ENCODE measurements at places on chromosomes 2 and 18. TPM values are rescaled to one million over a fixed set of nuclear protein-coding genes. Genes with fewer than 3 reads are reported as not detected.

Gene DYNAP
- not detected for polyA plus RNA-seq

Gene ALPP
- polyA plus RNA-seq = not detected

Gene ZBTB7C
- 0.57 TPM for polyA plus RNA-seq

Gene SKOR2
- not detected for polyA plus RNA-seq

DNA sequence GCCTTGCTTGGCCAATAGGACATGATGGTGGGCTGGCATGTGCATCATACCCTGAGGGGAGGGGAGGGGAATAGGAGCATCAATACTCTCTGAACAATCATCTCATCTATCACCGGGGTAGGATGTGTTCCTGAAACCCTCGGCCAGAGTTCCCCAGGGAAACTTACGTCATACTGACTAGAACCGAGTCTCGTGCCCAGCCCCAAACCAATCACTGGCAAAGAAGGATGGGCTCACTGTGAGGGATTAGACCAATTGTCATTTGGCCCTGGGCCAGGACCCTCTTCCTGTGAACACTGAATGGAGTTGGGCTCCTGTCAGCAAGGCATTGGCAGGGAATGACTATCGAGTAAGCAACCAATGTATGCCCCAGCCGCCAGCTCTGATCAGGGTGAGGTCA lies 261.5 kb downstream of the MYCN start:
- no peaks in the 10 kb centered on the region for H3K36me3 ChIP-seq
- no peak overlapping the region for H3K27ac ChIP-seq
- H3K27me3 ChIP-seq = no peaks in the 10 kb centered on the region
- H3K4me3 ChIP-seq = no peak overlapping the region

DNA sequence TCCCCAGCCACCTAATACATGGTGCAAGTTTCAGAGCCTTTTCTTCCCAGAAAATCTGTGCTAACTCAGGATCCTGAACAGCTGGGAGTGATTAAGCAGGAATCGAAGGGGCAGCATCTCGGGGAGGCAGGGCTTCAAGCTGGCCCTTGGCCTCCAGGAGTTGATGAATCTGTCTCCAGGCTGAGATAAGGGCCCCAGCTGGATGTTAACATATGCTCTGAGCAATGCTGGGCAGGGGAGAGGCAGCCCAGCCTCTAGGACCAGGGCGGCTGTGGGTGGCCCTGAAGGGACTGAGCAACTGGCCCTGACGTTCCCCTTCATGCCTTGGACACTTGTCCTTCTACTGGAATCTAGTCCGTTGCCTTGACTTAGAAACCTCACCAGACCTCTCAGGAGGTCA lies 84.1 kb upstream of the EPC2 start:
- no peaks in the 10 kb centered on the region for H3K27me3 ChIP-seq
- no peaks in the 10 kb centered on the region for H3K4me1 ChIP-seq
- H3K27ac ChIP-seq = no peak overlapping the region

DNA sequence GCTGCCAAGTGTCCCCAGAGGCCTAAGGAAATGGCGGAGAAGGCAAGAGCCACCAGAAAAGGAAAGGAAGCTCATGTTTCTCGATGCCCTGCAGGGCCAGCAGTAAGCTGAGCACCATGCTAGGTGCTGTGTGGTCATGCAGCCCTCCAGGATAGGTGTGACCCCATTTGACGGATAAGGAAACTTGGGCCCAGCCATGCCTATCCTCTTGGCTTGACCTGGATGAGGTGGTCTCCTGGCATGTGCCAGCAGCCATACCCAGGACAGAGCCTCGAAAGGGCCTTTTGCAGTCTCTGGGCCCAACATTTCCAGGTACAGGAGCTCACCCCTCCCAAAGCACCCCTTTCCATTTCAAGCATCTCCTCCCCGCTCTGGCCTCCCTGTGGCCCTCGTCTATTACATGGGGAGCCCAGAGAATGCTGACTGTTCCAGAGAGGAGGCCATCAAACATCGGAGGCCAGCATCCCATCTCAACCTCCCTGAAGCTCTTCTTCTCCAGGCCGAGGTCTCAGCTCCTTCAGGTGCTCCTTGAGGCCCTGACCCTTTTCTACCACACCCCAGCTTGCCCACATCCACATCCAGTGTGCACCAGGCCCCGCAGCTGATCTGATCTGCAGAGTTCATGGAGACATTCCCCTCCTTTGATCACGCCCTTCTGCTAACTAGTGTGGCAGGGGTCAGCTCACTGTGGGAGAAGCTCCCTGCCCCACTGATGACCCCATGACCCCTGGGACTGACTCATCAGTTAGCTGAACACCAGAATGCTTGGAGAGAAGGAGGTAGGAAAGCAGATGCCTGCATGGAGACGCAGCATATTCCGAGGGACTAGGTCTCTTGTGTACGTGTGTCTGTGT lies 208.4 kb downstream of the TNS1 start:
- no peaks in the 10 kb centered on the region for H3K27me3 ChIP-seq
- DNase-seq = no peak
- H3K4me3 ChIP-seq = no peak overlapping the region

DNA sequence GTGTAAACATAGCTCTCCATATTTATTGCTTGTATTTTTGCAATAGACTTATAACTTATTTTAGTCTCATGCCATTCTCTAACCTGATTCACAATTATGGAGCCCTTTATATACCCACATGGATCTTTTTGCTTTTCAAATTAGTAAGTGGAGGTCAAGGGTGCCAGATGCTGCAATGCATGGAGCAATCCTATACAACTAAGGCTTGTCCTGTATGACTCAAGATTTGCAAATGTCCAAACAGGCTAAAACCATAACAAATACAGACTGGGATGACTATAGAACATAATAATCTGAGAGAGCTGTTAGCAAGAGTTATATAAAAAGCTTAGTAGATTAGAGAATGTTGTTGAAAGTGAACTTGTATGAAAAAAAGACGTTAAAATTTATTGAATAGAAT lies 690.4 kb upstream of the NRXN1 start:
- no peak overlapping the region for H3K27ac ChIP-seq
- H3K4me3 ChIP-seq = no peak overlapping the region
- DNase-seq = no peak

- H3K27ac ChIP-seq = no peak overlapping the region
- no peaks in the 10 kb centered on the region for H3K4me1 ChIP-seq
- DNase-seq = no peak
- no peaks in the 10 kb centered on the region for H3K36me3 ChIP-seq
- H3K4me3 ChIP-seq = no peak overlapping the region
Measured at GRCh38 chr18:76573325-76574025, 78.4 kb upstream of the ZNF516 start.

DNA sequence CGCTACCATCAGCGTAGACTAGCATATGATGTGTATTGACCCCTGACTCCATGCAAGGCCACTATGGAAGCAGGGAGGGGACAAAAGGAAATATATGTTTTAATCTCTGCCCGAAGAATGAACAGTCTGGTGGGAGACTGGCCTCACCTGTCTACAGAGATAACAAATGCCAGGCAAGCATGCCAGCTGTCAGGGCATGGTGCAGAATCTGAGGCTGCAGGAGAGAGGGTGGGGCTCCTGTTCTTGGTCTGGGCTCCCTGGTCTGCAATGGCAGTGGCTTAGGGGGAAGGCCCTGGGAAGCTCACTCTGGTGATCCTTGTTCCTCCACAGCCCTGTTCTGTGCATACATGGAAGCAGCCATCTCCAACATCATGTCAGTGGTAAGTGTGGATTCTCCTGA lies 27.5 kb downstream of the SLC14A2 start:
- no peaks in the 10 kb centered on the region for H3K36me3 ChIP-seq
- H3K4me3 ChIP-seq = no peak overlapping the region
- H3K4me1 ChIP-seq = no peaks in the 10 kb centered on the region

DNA sequence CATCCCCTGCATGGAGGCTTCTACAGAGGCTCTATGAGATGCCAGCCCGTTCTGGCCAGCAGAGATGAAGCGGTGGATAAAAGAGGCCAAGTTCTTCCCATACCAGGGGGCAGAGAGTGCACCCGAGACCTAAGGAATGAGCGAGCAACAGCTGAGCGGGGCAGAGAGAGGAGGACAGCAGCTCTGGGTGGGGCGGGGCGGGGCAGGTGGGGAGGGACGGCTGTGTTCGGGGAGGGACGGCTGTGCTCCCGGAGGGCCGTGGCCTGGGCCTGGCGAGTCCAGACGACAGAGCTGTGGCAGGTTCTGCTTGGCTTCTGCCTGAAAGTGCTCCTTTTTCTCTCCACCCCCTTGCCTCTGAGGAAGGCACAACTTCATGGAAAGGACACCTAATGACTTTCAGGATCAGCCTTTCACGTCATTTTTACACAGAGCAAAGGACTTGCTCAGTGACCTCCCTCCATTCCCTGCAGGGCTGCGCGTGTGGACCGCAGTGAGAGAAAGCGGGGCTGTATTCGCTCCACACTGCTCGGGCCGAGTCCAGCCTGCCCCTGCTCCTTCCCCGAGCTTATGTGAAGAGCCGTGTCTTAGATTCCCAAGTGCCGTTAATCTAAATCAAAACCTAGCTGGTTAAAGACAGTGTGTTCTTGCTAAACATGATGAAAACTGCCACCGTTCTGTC lies 232.9 kb downstream of the HDAC4 start:
- no peak overlapping the region for H3K27ac ChIP-seq
- no peak overlapping the region for H3K4me3 ChIP-seq
- H3K36me3 ChIP-seq = no peaks in the 10 kb centered on the region
- peak; percentile 40 for DNase-seq

- no peak overlapping the region for H3K27ac ChIP-seq
- DNase-seq = no peak
- H3K36me3 ChIP-seq = no peaks in the 10 kb centered on the region
Measured at GRCh38 chr2:33444967-33445366, 31.5 kb upstream of the RASGRP3 start.

DNA sequence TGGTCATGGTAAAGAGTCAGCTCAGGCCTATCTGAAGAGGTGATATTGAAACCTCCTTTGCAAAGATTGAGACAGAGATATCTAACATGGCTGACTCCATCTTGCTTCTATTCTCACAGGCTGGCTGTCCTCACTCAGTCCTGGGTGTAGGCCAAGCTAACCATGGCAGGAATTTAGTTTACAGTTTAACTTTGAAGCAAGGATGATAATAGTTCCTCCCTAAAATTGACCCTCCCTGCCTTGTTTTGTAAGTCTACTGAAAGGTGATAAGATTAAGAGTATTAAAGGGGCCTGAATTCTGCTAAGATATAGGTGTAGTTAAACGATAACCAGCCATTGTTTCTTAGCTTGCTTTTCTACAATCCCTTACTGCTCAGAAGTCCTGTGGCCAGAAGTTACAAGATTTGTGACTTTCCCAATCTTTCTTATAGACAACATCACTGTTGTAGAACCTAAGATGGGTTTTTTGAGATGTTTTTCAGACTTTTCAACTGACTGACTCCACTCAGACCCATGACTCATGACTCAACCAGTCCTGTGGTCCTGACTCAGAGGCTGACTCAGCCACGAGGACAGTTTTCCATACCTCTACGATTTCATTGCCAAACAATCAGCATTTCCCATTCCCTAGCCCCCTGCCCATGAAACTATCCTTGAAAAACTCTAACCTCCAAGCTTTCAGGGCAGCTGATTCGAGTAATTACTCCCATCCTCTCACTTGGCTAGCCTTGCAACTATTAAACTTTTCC lies 195.7 kb upstream of the SESTD1 start:
- no peaks in the 10 kb centered on the region for H3K4me1 ChIP-seq
- H3K27me3 ChIP-seq = no peaks in the 10 kb centered on the region
- no peaks in the 10 kb centered on the region for H3K36me3 ChIP-seq
- no peak for DNase-seq

- no peak for DNase-seq
- H3K4me1 ChIP-seq = peaks cover 16% of the 10 kb centered on the region
- H3K27me3 ChIP-seq = no peaks in the 10 kb centered on the region
- peak overlapping the region; percentile 39 for H3K27ac ChIP-seq
- H3K36me3 ChIP-seq = no peaks in the 10 kb centered on the region
Measured at GRCh38 chr2:237501892-237502513, 15.0 kb downstream of the MLPH start.

- H3K36me3 ChIP-seq = no peaks in the 10 kb centered on the region
- no peaks in the 10 kb centered on the region for H3K27me3 ChIP-seq
- H3K4me1 ChIP-seq = peaks cover 3% of the 10 kb centered on the region
- DNase-seq = peak; percentile 15
- no peak overlapping the region for H3K4me3 ChIP-seq
- H3K27ac ChIP-seq = no peak overlapping the region
Measured at GRCh38 chr2:218022851-218023530, 20.2 kb upstream of the TNS1 start.

GRCh38 chr2:120344214-120344975 lies 1.5 kb upstream of the INHBB start:
- DNase-seq = peak; percentile 49
- peaks cover 14% of the 10 kb centered on the region for H3K4me1 ChIP-seq
- no peaks in the 10 kb centered on the region for H3K27me3 ChIP-seq
- no peak overlapping the region for H3K27ac ChIP-seq

DNA sequence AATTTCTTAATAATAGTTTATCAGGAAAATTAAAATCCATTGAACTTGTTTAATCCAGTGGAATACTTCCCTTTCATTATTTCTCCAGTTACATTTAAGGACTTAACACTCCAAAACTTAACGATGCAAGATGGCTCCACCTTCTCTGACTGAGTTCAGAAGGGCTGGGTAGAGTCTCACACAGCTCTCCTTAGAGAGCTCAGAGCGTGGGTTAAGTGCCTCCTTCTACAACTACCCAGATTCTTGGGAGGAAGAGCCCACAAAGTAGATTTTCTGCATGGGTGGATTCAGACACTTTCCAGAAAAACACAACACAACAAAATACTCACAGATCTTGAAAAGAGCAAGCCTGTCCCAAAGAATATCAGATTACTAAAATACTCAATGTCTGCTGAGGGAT lies 130.6 kb downstream of the THADA start:
- no peak for DNase-seq
- no peak overlapping the region for H3K4me3 ChIP-seq
- H3K36me3 ChIP-seq = no peaks in the 10 kb centered on the region
- peaks cover 21% of the 10 kb centered on the region for H3K4me1 ChIP-seq
- H3K27ac ChIP-seq = no peak overlapping the region
- no peaks in the 10 kb centered on the region for H3K27me3 ChIP-seq

DNA sequence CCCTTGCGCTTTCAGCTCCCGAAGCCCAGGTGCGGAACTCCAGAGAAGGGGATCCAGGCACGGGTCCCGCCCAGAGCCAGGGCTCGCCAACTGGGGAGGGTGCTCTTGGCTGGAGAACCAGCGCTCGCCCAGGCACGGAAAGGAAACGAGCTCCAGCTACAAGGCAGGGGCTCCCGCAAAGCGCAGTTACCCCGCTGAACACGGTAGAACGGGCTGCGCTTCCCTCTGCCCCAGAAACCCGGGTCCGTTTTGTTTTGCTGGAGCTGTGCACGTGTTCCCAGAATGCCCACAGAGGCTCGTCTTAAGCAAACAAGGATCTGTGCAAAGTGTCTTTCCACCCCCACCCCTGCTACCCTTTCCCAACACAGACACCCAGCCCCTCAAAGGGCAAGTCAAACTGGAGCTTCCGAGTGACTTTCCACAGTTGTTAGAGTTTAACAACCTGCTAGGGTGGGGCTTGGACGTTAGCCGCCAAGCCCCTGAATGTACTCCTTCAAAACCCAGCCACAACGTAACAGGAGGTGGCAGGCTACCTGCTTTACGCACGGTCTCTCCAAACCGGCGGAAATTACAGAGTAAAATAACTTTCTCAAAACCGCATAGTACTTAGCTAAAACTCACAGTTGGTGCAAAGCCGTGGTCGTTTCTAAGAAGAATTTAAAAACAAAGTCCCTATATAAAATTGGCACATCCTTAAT lies 775 bp downstream of the RNF125 start:
- H3K27ac ChIP-seq = peak overlapping the region; percentile 78
- DNase-seq = peak; percentile 66
- H3K27me3 ChIP-seq = no peaks in the 10 kb centered on the region
- peak overlapping the region; percentile 72 for H3K4me3 ChIP-seq
- peaks cover 16% of the 10 kb centered on the region for H3K4me1 ChIP-seq
